ENCODE measurements at places on chromosomes 6 and 20.

- DNase-seq: no peak
Observed at GRCh38 chr20:61512475-61512874, 260.4 kb downstream of the CDH4 start.

DNA sequence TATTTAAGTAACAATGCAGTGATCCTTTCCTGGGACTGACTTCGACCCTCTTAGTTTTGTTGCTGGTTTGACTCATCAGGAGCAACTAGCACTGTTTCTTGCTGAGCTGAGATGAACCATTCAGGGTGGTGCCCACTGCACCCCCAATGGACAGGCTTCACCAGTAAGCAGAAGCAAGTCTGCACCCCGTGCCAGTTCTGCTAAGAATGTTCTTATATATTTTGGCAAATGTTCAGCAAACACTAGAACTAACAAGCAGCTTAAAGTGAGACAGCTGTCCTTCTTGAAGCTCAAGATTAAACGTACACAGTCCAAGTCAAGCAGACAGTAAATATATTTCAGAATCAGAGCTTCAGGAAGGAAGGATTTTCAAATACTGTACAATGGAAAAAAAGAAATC is 561.3 kb upstream of the CDH4 start:
- no peak for DNase-seq

GRCh38 chr6:10720265-10720959 is 2.5 kb upstream of the TMEM14C start:
- no peak for DNase-seq

- no peak for DNase-seq
Observed at GRCh38 chr6:12962529-12962928, 246.0 kb downstream of the PHACTR1 start.

DNA sequence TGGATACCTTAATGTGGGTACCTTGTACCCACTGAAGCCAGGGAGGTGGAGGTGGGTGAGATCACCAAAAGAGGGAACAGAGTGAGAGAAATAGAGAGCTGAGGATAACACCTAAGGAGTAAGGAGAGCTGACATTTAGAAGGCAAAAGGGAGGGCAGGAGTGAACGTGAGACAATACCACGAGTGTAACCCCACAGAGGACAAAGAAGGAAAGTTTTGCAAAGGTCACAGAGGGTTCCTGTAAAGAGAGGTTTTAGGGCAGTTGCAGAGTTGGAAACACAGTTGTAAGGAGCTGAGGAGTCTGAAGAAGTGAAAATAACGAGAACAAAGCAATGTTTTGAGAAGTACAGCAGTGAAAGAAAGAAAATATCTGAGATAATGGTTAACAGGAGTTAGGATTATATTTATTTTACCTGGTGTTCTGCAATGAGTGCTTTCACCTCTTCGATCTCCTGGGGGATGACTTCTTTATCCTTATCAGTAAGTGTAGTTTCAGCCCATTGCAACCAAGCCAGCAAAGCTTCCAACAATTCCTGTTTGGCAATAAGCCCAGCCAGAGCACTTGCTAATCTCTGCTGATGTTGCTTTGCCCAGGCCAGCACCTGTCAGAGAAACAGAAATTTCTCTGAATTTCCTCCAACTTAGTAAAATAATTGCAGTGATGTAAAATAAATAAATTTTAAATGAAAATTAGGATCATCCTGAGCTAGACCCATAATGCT is 166.8 kb downstream of the DST start:
- DNase-seq: no peak

DNA sequence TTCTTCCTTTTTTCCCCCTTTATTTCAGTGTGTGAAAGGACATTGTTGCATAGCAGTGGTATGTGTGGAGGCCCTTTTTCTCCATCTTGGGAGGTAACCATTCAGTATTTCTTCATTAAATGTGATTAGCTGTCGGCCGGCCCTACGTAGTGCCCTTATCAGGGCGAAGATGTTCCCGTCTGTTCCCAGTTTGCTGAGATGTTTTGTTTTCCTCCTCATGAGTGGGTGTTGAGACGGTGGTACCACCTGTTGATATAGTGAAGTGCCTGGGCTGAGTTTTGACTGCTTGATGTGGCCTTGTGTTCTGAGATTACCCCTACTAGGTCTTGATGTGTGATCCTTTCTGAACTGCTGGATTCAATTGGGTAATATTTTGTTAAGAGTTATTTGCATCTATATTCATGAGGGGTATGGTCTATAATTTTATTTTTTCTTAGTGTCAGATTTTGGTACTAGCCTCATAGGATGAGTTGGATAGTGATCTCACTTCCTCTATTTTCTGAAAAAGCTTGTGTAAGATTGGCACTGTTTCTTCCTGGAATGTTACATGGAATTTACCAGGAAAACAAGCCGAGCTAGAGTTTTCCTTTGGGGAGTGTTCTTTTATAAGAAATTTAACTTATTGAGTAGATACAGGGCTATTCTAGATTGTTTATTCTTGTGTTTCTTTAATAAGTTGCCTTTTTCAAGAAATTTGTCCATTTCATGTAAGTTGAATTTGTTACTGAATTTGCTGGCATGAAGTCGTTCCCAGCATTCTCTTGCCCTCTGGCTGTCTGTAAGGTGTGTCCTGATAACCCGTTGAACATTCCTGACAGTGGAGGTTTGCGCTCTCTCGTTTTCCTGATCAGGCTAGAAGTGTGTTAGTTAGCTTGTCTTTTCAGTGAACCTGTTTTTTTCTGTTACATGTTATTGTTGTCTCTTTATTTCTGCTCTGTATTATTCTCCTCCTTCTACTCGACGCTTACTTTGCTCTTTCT is 4.3 kb downstream of the MTG2 start:
- DNase-seq: no peak

GRCh38 chr6:31797588-31797987 is 2.0 kb upstream of the VARS1 start:
- DNase-seq: no peak

GRCh38 chr20:5364997-5365597 is 48.3 kb upstream of the PROKR2 start:
- DNase-seq: no peak

DNA sequence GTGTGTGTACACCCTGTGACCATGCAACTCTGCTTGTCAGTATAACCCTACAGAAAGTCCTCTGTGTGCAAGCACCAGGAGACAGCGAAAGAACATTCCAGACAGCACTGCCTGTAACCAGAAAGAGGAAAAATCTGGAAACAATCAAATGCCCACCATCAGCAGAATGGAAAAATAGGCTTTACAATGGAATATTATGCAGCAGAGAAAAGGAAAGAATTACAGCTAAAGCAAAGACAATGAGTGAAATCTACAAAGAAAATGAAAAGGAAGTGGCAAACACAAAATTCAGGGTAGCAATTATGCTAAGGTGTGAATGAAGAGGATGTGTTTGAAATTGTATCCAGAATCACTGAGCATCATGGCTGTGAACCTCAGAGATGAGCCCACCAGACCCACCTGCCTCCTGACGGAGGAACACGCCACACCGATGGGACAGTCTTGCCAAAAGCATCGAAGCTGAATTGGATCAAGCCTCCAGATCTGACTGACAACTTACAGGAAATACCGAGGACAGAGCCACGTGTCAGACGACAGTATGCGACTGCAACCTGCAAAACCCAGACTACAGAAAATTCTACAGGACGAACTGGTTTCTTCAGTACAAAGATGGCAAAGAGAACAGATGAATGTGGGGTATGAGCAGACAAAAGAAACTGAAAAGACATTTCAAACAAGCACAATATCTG is 133.2 kb downstream of the NFATC2 start:
- DNase-seq: no peak

GRCh38 chr6:157148391-157149323 is 174.7 kb downstream of the TMEM242 start:
- DNase-seq: no peak

- DNase-seq: no peak
Observed at GRCh38 chr20:50336661-50337060, 146.0 kb downstream of the CEBPB start.

- DNase-seq: no peak
Observed at GRCh38 chr6:35312807-35313206, 15.2 kb downstream of the DEF6 start.
